ENCODE measurements at places on chromosomes 3 and 15.

DNA sequence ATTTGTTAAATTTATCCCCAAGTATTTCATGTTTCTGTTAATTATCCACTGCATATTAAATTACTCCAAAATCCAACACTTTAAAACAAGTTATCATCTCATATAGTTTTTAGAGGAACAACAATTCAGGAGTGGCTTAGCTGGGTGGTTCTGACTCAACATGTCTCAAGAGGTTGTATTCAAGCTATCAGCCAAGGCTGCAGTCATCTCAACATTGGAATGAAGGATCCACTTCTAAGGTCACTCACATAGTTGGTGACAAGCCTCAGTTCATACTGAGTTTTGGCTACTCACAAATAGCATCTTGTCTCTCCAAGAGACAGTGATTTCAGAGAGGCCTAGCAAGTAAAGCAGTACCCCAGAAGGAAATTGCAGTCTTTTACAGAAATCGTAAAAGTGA lies 134.7 kb downstream of the NR2E3 start:
- no peak for DNase-seq

- DNase-seq: no peak
These were observed 199.9 kb downstream of the UBE3A start for GRCh38 chr15:25238716-25239470.

DNA sequence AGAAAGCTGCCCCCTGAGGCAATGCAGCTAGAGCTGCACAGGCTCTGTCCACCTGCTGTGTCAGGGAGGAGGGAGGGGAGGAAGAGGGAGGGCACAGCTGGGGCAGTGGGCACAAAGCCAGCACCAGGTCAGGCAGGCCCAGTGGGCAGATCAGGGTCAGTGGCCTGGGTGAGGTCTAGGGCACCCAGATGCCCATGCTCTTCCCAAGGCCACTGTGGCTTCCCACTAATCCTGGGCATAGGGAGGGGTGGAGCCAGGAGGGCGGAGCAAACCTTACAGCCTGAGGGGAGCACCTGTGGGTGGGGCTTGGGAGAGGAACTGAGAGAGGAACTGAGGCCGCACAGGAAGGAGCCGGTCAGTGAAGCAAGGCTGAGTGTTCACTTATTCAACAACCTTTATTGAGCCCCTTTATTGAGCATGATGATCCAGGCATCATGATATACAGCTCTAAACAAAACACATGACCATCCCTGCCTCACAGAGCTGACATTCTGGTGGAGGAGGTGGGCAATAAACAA lies 55.0 kb downstream of the RHCG start:
- no peak for DNase-seq

DNA sequence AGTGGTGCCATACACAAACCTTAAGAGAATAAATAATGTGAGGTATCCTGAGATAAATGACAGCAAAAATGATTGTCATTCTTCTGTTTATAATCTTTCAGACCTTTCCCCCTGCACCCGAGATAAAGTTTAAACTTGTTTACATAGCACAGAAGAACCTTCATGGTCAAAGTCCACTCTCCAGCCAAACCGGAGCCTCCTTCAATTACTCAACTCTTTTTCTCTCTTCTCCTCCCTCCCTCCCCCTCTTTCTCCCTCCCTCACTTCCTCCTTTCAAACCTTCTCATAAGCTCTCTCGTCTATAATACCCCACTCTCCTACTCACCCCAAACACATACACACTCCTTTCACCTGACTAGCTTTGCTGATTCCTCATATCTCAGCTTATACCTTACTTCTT lies 198.9 kb downstream of the EFHB start:
- DNase-seq: no peak

DNA sequence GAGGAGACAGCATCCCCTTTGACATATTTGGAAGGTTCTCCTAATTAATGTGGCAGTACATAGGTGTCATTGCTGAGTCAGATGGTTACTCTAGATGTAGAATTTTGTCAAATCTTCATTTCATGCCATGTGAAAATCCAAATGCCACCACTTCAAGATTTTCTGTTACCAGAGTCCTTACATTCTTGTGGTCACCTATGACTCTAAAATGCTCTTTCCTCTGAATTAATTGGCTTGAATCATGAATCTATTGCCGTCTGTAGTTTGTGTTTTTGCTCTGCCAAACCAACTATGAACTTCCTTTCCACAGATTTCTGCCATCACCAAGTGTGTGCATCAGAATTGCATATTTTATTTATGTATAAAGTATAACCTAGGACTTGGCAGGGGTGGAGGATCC lies 269.4 kb upstream of the ZPLD1 start:
- peak; percentile 90 for DNase-seq

DNA sequence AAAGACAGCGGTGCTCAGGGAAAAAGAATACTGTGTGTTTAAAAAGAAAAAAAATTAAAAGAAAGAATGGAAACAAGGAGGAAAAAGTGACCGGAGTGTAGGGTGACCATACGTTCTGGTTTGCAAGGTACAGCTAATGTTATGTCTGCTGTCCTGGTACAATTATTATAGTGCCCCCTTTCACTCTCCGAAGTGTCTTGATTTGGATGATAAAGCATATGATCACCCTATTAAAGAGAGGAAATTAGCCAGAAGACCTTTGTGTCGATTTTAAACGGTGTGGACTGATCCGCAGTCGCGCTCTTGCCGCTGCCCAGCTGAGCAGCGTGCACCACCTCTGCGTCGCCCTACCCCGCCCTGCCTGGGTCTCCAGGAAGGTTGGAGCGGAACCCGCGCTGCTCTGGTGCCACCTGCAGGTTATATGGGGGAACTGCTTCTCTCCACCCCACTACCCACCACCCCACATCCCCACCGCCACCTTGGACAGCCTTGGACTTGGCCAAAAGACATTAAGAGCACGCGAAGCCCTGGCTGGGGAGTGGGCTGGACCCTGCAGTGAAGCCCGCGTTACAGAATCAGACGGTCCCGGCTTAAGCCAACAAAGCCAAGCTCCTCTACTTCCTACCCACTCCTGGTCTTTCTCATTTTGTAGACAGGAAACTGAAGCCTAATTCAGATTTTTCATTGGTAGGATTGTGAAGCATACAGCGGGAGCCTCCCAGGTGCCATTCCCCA lies 41.2 kb upstream of the UBE2Q2 start:
- DNase-seq: peak; percentile 89

GRCh38 chr15:74252721-74253120 lies 16.6 kb downstream of the CCDC33 start:
- no peak for DNase-seq

DNA sequence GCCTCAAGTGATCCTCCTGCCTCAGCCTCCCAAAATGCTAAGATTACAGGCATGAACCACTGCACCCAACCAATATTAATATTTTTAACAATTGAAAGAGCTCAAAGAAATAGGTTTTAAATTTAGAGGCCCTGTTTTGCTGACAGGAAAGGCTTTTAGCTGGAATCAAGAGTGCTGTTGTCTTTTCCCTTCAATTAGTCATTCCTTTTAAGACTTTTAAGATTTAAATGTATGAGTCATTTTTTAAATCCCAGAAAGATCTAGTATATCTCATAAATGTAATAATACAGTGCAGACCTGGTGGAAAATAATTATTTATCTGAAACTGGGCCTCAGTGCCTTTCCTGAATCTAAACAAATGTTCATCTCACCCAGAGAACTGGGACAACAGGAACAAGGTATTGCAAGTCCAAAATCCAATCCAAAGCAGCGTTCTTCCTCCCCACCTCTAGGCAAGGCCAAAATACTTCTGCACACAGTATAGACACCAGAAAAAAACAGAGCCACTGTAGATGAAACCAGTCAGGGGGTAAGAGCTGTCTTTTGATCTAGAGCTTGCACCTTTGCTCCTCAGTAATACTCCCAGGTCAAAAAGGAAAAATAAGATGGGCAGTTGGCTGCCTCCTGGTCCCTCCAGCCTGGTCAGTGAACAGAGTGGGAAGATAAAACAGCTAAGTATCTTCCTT lies 14.4 kb downstream of the AGTR1 start:
- DNase-seq: no peak

DNA sequence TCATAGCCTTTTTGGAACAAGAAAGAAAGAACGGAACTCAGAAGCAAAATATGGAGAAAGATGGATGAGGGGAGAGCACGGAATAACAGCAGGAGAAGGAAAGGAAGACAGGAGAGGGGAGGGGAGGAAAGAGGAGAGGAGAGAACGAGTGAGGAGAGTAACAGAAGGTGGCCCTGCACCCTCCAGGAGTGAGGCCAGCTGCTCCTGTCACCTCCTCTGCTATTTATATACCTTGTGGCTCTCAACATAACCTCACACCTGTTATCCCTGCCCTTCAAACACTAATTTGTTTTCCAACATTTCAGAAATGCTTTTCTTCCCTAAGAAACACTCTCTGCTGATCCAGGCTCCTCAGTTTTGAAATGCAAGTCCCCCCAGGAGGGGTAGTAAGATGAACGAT lies 53.4 kb upstream of the ATP2B2 start:
- no peak for DNase-seq

- no peak for DNase-seq
These were observed 29.7 kb downstream of the CCDC13 start for GRCh38 chr3:42743204-42743995.

DNA sequence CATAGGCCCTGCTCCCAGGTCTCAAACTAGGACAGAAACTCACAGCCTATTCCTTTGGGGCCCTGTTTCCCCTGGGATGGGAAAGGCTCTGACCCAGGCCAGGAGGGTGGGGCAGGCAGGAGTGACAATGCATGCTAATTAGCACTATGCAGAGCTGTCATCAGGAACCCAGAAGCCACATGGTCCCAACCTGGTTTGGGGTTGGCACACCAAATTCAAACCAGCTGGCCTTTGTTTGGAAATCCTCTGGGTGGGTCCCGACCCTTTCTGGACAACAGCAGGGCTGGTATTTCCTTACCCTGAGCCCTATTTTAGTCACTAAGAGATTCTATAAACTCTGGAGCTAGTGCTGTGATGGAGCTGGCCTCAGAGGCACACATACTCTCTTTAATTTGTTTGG lies 166.2 kb downstream of the LRTM1 start:
- no peak for DNase-seq

DNA sequence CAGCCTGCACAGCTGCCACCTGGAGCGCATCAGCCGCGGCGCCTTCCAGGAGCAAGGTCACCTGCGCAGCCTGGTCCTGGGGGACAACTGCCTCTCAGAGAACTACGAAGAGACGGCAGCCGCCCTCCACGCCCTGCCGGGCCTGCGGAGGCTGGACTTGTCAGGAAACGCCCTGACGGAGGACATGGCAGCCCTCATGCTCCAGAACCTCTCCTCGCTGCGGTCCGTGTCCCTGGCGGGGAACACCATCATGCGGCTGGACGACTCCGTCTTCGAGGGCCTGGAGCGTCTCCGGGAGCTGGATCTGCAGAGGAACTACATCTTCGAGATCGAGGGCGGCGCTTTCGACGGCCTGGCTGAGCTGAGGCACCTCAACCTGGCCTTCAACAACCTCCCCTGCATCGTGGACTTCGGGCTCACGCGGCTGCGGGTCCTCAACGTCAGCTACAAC lies 20.4 kb downstream of the NRROS start:
- no peak for DNase-seq

- DNase-seq: peak; percentile 58
These were observed 78.5 kb upstream of the FAM174B start for GRCh38 chr15:92733934-92734521.

DNA sequence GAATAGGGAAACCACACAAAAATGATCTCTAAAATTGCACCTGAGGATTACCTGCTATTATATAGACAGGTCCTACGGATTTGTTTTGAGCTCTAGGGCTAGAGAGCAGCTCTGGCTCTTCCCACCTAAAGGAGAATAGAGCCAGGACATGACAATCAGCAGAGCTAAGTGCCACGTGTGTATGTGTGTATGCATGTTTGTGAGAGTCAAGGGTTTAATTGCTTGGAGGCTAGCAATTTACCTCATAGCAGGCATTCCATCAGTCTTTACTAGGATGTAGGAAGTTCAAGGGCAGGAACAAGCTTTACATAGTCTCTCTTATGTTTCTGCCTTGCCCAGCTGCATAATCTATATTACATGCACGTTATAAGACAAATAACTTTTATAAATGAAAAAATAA lies 498.2 kb downstream of the NSUN3 start:
- no peak for DNase-seq

All from astrocyte of the hippocampus (primary cell).